ENCODE measurements at places on chromosomes 2 and 18.

- DNase-seq, result no peak
These were observed 8.3 kb downstream of the ASAP2 start for GRCh38 chr2:9214873-9215272.

DNA sequence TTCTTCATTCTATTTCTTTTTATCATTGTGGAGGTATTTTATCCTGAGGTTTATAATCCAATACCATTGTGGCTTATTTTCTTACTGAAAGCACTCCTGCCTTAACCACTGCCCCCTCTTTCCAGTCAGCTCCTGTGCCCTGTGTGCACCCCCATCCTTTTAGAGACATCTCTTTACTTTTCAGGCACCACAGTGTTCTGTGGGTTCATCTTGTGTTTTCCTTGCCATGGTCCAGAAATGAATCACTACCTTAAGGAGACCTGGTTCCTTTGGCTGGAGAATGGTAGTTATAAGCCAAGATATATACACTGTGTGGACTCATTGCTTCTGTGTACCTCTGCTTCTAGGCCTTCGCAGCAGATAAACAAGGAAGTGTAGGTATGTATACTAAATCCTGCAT is 278.3 kb downstream of the PTGR3 start:
- DNase-seq, result no peak

DNA sequence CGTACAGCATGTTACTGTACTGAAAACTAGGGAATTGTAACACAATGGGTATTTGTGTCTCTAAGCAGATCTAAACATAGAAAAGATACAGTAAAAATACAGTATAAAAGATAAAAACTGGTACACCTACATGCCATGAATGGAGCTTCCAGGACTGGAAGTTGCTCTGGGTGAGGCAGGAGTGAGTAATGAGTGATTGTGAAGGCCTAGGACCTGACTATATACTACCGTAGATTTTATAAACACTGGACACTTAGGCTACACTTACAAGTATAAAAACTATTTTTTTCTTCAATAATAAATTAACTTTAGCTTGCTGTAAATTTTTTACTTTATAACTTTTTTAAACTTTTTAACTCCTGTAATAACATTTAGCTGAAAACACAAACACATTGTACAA is 324.4 kb upstream of the TNP1 start:
- no peak for DNase-seq

DNA sequence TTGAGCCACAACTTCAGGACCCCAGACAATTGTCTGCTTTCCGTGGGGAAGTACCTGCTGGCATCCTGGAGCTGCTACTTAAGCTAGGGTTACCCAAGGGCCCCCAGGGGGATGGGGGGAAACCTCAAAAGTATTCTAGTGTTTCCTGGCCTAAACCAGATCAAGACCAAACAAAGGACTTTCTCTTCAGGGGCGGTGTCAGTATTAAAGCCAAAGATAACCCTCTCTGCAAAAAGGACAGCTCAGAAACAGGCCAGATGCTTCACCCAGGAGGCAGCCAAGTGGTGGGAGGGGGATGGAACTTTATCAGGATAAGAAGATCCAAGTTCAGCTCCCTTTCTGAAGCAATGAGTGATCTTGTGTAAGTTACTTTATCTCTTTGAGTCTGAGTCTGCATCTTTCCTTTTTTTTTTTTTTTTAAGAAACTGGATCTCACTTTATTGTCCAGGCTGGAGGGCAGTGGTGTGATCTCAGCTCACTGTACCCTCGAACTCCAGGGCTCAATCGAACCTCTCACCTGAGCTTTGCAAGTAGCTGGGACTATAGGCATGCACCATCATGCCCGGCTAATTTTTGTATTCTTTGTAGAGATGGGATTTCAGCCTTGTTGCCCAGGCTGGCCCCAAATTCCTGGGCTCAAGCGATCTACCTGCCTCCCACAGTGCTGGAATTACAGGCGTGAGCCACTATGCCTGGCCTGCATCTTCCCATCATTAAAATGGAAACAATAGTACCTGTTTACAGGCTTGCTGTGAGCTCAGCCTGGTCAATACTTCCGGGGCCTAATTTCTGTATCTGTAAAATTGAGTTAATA is 151.8 kb upstream of the PTPRM start:
- no peak for DNase-seq

DNA sequence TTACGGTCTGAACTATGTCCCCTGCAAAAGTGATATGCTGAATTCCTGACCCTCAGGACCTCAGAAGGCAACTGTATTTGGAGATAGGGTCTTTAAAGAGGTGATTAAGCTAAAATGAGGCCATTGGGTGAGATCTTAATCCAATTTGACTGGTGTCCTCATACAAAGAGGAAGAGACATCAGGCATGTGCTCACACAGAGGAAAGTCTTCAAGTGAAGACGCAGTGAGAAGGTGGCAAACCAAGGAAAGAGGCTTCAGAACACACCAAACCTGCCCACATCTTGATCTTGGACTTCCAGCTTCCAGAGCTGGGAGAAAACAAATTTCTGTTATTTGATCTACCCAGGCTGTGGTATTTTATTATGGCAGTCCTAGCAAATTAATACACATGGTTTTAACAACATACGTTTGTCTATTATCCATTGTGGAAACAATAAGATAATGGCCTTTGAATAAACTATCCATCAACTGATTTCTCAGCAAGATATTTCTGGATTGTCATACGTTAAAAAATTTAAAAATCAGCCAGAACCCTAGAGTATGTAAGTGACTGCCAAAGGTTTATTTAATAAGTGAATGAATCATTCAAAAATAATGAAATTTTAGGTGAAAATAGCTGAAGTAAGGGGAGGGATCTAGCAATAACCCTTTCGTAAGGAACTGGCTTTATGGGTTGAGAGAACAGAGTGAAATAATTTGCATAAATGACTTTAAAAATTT is 6.5 kb downstream of the WIPF1 start:
- no peak for DNase-seq

- DNase-seq, result no peak
These were observed 253.4 kb downstream of the CYP26B1 start for GRCh38 chr2:71894261-71894660.

- no peak for DNase-seq
These were observed 106.7 kb downstream of the XRCC5 start for GRCh38 chr2:216215658-216216390.

GRCh38 chr2:113760400-113760799 is 4.0 kb upstream of the SLC35F5 start:
- DNase-seq, result no peak

- DNase-seq, result no peak
These were observed 58.2 kb upstream of the MEX3C start for GRCh38 chr18:51255693-51256092.

- peak; percentile 69 for DNase-seq
These were observed 174.0 kb downstream of the SMAD2 start for GRCh38 chr18:47756364-47757016.

DNA sequence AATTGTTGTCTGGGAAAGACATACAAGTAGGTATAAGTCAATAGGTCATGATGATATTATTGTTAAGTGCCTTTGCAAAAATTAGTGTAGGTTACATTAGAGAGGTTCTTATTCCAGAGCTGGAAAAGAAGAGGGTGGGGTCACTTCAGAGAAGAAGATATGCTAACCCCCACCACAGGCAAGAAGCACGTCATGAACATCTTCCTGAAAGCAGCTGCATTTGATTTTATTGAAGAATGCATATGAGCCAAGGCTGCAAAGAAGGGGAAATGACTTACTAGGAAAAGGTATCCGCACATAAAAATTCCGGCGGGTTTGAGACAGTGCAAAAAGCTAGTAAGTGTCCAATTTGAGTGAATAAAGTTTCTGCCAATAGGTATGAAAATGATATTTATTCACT is 195.3 kb upstream of the CDH2 start:
- no peak for DNase-seq

DNA sequence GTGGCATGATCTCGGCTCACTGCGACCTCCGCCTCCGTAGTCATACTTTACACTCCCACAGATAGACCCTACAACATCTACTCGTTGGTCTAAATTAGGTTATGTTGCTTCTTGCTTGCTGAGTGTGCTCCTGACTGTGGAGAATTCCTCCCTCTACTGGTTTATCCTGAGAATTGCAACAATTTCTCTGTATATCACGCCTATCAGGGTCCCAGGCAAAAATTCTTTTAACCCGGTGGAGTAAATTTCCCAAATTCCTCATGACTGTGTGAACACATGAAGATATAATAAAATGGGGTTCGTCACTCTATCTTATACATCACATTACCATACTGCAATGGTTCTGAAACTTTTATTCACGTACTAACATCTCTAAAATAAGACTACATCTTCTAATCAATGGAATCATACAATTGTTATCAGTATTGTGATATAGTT is 156.7 kb downstream of the EVA1A start:
- peak; percentile 38 for DNase-seq

DNA sequence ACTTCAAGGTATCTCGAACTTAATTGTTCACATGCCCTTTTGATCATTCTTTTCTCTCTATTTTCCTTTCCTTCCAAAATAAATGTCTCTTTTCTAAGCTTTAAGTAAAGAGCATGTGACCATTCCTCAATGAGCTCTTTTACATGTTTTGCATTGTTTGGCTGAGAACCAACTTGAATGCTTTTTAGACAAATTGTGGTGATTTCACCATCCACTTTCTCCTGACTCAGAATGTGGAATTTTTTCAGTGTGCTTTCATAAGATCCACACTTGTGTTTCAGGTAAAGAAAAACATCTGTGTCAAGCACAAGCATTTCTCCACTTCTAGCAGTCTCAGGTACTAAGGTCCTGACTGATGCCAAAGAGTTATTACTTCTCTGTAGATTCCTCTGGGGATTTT is 10.7 kb downstream of the RBM43 start:
- no peak for DNase-seq

GRCh38 chr2:160006475-160006874 is 55.9 kb downstream of the PLA2R1 start:
- DNase-seq, result no peak

DNA sequence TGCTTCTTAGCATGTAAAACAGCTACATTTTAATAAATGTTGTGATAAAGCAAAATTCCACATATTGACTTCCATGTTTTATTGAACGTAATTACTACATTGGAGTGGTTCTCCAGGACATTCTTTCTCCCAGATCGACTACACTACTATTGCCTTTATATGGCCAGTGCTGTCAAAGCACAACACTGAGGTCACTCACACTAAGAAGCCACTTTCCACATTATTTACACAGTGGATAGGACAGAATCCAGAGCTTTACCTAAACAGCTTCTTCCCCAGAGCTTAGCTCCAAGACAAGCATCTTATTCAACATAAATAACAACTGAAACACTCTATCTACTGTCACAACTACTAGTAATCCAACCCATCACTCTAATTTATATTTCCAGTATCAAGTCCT is 73.9 kb upstream of the WDR75 start:
- no peak for DNase-seq

DNA sequence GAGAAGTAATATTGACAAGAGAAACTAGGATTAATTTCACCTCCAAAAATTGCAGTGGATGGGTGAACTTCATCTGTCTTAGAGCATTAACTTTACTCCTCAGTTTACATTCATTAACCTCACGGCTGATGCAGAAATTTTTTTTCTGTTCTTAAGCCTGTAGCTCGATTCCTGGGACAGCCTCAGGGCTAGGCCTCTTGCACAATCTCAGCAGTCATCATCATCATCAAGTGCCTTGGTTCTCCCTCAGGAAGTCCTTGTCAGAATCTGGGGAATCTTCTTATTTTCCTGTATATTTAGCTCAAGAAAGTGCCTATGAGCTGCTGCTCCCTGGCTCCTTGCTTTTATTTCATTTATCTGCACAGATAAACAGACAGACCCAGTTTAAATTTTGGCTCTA is 1272.2 kb upstream of the LRRTM1 start:
- no peak for DNase-seq

GRCh38 chr2:180938451-180938850 is 42.0 kb upstream of the UBE2E3 start:
- DNase-seq, result no peak

DNA sequence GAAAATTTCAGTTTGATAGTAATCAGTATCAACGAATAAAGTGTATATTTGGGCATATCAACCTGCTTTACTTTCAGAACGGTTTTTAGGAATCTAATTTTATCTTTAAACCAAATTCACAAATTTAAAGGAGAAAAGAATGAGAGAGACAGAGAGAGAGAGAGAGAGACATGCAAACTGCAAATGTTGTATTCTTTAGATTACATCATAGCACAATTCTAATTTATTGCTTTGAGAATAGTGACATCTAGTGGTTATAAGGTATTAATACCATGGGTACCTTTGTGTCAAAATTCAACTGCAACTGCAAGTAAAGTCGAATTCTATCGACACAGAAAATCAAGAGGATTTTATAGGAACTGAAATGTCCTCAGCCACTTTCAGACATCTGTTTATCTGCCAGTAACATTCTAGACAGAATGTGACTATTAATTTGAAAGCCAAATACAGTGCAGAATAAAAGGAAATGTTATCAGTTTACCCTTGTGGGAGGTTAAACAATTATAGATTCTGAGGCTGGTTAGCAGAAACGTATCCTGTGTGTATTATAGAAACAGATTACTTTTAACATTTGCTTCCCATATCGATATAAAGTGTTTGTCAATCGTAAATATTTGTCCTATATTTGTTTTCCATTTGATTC is 529.8 kb upstream of the VRK2 start:
- DNase-seq, result peak; percentile 37

- no peak for DNase-seq
These were observed 223.0 kb downstream of the NBAS start for GRCh38 chr2:15337996-15338666.

DNA sequence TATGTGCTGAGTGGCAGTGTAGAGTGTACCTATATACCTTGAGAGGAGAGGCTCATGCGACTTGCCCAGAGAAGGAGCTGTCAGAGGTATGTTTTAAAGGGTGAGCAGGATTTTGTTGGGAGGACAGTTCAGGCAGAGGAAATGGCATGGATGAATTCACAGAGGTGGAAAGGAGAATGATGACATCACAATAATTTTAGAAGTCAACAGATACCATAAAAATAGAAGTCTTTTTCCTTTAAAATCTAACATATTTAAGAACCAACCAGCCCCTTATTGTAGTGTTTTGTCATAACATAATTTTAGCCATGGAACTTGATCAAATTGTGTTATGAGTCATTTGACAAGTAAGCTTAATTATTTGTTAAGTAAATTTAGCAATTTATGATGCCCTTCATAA is 538.1 kb upstream of the GYPC start:
- no peak for DNase-seq

GRCh38 chr2:201961401-201961800 is 72.3 kb upstream of the FZD7 start:
- DNase-seq, result no peak

DNA sequence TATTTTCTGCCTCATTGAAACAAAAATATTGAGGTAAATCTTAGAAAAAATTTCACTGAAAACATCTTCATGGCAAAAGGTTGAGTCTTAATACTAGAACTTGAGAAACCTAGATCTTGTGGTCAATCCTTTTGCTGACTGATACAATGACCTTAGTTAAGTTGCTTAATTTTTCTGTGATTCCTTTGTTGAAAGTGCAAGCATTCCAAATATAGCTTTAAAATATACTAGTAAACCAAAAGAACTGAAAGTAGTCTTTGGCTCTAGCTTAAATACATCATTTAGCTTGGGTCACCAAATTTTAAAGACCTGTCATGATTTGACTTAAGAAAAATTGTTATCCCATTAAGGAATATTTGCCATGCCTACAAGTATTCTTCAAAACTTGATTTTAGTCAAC is 16.7 kb downstream of the BMP10 start:
- no peak for DNase-seq

GRCh38 chr2:67186326-67186725 is 210.8 kb upstream of the ETAA1 start:
- no peak for DNase-seq
